ENCODE measurements at places on chromosomes 2 and 18. TPM values are rescaled to one million over a fixed set of nuclear protein-coding genes. Genes with fewer than 3 reads are reported as not detected.

DNA sequence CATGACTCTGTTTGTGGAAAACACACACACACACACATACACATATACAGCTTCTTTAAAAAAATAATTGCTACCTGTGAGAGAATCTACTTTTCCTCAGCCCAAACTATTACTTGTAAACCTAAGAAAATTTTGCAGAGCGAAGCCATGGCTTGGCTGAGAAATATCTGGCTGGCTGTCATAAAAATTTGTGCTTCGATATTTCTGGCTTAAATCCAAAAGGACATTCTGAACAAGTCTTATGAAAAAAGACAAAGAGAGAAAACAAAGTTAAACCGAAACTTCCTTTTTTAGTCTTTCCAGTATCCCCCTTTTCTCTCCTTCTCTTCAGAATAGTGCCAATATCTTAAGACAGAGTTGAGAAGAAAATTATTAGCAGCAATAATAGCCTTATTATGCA is 2048.0 kb downstream of the SUCLG1 start:
- H3K4me1 ChIP-seq: no peaks in the 10 kb centered on the region
- no peak overlapping the region for H3K4me3 ChIP-seq
- no peak for DNase-seq
- H3K27me3 ChIP-seq: no peaks in the 10 kb centered on the region
- H3K27ac ChIP-seq: no peak overlapping the region
- H3K36me3 ChIP-seq: no peaks in the 10 kb centered on the region

GRCh38 chr2:96163768-96164429 is 18.7 kb upstream of the DUSP2 start:
- peak overlapping the region; percentile 44 for H3K27ac ChIP-seq
- H3K4me1 ChIP-seq: no peaks in the 10 kb centered on the region
- H3K4me3 ChIP-seq: no peak overlapping the region
- no peaks in the 10 kb centered on the region for H3K36me3 ChIP-seq
- no peaks in the 10 kb centered on the region for H3K27me3 ChIP-seq

DNA sequence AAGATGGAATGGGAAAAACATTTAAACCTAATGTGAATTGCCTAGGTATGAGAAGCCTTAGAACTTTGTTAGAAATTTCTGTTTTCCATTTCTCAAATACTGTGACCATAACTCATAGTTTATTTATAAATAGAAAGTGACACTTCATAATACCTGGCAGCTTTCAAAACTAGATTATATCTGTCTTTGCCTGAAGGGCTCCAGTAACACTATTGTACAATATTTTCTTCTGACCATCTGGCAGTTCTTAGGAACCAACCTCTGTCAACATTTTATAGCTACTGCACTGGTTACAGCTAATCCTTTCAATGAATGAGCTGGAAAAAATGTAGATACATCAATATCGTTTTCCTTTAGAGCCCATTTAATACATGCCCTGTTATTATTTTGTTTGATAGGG is 237.4 kb downstream of the CAMKMT start:
- H3K27me3 ChIP-seq: no peaks in the 10 kb centered on the region
- no peak for DNase-seq
- H3K4me1 ChIP-seq: no peaks in the 10 kb centered on the region
- H3K27ac ChIP-seq: no peak overlapping the region
- no peak overlapping the region for H3K4me3 ChIP-seq

DNA sequence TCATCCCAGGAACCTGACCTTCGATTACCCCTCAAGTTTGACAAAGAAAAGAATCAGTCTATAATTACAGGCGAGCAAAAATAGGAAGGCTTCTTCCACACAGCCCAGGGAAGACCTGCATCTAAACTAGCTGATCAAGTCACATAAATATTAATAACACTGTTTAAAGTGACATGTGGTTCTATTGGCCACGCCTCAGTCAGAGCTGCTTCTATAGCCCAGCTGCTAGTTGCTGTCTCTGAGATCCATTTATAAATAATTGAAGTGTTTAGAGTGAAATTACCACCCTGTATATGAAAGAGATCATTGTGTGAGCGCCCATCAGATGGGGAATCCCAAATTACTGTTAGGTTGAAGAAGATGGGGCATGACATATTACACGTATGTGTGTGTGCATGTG is 426.0 kb downstream of the CDH2 start:
- no peaks in the 10 kb centered on the region for H3K4me1 ChIP-seq
- no peaks in the 10 kb centered on the region for H3K27me3 ChIP-seq
- no peak overlapping the region for H3K27ac ChIP-seq
- no peaks in the 10 kb centered on the region for H3K36me3 ChIP-seq
- H3K4me3 ChIP-seq: no peak overlapping the region

GRCh38 chr2:149765636-149766035 is 178.1 kb upstream of the MMADHC start:
- no peak overlapping the region for H3K27ac ChIP-seq
- no peak for DNase-seq
- no peaks in the 10 kb centered on the region for H3K36me3 ChIP-seq
- no peaks in the 10 kb centered on the region for H3K4me1 ChIP-seq
- H3K4me3 ChIP-seq: no peak overlapping the region

- no peaks in the 10 kb centered on the region for H3K27me3 ChIP-seq
- no peaks in the 10 kb centered on the region for H3K4me1 ChIP-seq
- H3K36me3 ChIP-seq: no peaks in the 10 kb centered on the region
- H3K4me3 ChIP-seq: no peak overlapping the region
- peak; percentile 25 for DNase-seq
Observed at GRCh38 chr18:80241919-80242777, 5.2 kb downstream of the PARD6G start.

The IL36G gene
- total RNA-seq: not detected

The CFAP65 gene
- 1.3 TPM for total RNA-seq

The SNTG2 gene
- 2.8 TPM for total RNA-seq

The SLC5A7 gene
- total RNA-seq: not detected

DNA sequence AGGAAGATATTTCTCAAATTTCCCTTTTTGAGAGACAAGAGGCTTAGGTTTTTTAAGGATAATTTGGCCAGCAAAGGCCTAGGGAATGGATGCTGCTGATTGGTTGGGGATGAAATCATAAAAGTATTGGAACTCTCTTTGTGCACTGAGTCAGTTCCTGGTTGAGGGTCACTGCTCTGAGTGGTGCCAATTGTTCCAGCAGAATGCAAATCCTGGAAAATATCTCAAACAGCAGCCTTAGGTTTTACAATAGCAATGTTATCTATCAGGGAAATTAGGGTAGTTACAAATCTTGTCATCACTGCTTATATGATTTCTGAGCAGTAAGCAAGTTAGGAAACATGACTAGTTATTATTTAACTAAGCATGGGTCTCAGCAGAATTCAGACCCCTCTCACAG is 96.2 kb downstream of the RAD51AP2 start:
- H3K36me3 ChIP-seq: no peaks in the 10 kb centered on the region
- H3K27me3 ChIP-seq: no peaks in the 10 kb centered on the region
- H3K4me3 ChIP-seq: no peak overlapping the region
- H3K4me1 ChIP-seq: no peaks in the 10 kb centered on the region
- no peak for DNase-seq
- H3K27ac ChIP-seq: no peak overlapping the region

- no peak overlapping the region for H3K4me3 ChIP-seq
- H3K4me1 ChIP-seq: no peaks in the 10 kb centered on the region
- no peak for DNase-seq
- H3K27ac ChIP-seq: no peak overlapping the region
- no peaks in the 10 kb centered on the region for H3K27me3 ChIP-seq
Observed at GRCh38 chr2:233919938-233920337, 2.8 kb downstream of the TRPM8 start.

DNA sequence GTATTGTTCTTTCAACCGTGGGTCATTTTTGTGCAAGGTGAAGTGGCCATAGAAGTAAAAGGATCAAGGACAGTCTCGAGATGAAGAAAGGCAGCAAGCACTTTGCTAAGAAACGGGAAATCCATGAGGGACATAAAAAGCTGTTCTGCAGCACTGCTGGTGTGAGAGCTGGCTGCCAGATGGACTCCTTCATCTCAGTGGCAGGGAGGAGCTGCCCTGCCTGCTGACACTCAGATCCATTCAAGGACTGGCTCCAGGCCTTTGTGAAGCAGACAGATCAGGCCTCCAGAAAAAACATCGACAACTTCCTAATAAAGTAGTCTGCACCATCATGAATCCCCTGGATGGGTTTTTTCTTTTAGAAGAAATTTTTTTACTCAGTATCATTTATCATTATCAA is 29.5 kb downstream of the RMC1 start:
- H3K4me1 ChIP-seq: no peaks in the 10 kb centered on the region
- peaks cover 93% of the 10 kb centered on the region for H3K36me3 ChIP-seq
- no peak for DNase-seq
- H3K4me3 ChIP-seq: no peak overlapping the region

The MPP4 gene
- 0.11 TPM for total RNA-seq

The RGPD4 gene
- total RNA-seq: 0.23 TPM

DNA sequence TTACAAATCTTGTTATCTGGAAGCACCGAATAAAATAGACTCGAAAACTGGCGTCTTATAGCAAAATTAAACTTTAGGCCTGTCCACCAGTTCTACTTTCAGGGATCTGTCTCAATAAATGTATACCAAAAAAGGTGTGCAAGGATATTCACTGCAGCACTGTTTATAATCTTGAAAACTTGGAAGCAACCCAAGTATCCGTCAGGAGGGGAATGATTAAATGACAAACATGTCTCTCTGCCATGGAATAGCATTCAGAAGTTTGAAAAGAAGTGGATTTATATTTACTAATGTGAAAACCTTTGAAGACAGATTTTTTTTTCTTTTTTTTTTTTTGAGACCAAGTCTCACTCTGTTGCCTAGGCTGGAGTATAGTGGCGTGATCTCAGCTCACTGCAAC is 32.3 kb upstream of the SATB2 start:
- H3K36me3 ChIP-seq: no peaks in the 10 kb centered on the region
- H3K4me1 ChIP-seq: no peaks in the 10 kb centered on the region
- no peak for DNase-seq
- H3K4me3 ChIP-seq: no peak overlapping the region
- H3K27ac ChIP-seq: no peak overlapping the region

The UGT1A10 gene
- total RNA-seq: 0.13 TPM

The MSTN gene
- total RNA-seq: not detected

- H3K27me3 ChIP-seq: no peaks in the 10 kb centered on the region
- no peaks in the 10 kb centered on the region for H3K4me1 ChIP-seq
- H3K36me3 ChIP-seq: no peaks in the 10 kb centered on the region
- peak; percentile 41 for DNase-seq
- no peak overlapping the region for H3K27ac ChIP-seq
Observed at GRCh38 chr2:28080911-28081310, 190.4 kb downstream of the BABAM2 start.

The GAD1 gene
- total RNA-seq: 20.8 TPM

DNA sequence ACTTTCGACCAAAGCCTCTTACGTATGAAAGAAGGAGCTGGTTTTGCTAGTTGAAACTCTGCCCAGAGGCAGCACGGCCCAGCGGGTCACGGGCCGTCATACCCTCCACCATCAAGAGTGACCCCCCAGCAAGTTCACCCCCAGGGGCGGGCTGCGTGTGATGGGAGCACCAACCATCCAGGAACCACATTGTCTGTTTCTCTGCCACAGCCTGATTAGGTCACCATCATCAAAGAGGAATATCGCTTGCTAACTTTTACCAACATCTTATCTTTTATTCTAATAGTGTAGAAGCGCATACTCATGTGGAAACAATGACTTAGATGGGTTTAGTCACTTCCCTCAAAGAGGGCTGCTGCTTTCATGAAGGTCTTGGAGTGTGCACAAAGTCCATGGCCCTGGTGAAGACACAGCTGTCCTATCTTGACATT is 116.6 kb upstream of the SMIM21 start:
- no peaks in the 10 kb centered on the region for H3K36me3 ChIP-seq
- no peaks in the 10 kb centered on the region for H3K27me3 ChIP-seq
- H3K4me3 ChIP-seq: no peak overlapping the region
- H3K4me1 ChIP-seq: no peaks in the 10 kb centered on the region

The GCA gene
- 27.5 TPM for total RNA-seq

The LONRF2 gene
- total RNA-seq: 0.84 TPM

- DNase-seq: no peak
- H3K4me3 ChIP-seq: no peak overlapping the region
Observed at GRCh38 chr2:238655974-238656722, 191.7 kb upstream of the TWIST2 start.

- no peak overlapping the region for H3K4me3 ChIP-seq
- H3K27ac ChIP-seq: no peak overlapping the region
- H3K27me3 ChIP-seq: peaks cover 14% of the 10 kb centered on the region
- no peaks in the 10 kb centered on the region for H3K4me1 ChIP-seq
- no peaks in the 10 kb centered on the region for H3K36me3 ChIP-seq
- no peak for DNase-seq
Observed at GRCh38 chr2:118291251-118291880, 203.1 kb downstream of the INSIG2 start.

- H3K27me3 ChIP-seq: no peaks in the 10 kb centered on the region
- H3K27ac ChIP-seq: no peak overlapping the region
- no peaks in the 10 kb centered on the region for H3K4me1 ChIP-seq
- H3K36me3 ChIP-seq: no peaks in the 10 kb centered on the region
- DNase-seq: no peak
Observed at GRCh38 chr18:70072678-70073077, 125.0 kb upstream of the CD226 start.

- no peaks in the 10 kb centered on the region for H3K27me3 ChIP-seq
- DNase-seq: no peak
- H3K4me1 ChIP-seq: no peaks in the 10 kb centered on the region
- no peaks in the 10 kb centered on the region for H3K36me3 ChIP-seq
- no peak overlapping the region for H3K27ac ChIP-seq
Observed at GRCh38 chr2:8518979-8519668, 162.7 kb upstream of the ID2 start.

The MOCOS gene
- total RNA-seq: 1.4 TPM

GRCh38 chr18:11339188-11339775 is 189.9 kb upstream of the PIEZO2 start:
- H3K36me3 ChIP-seq: no peaks in the 10 kb centered on the region
- no peak overlapping the region for H3K27ac ChIP-seq
- DNase-seq: no peak
- no peaks in the 10 kb centered on the region for H3K27me3 ChIP-seq
- no peaks in the 10 kb centered on the region for H3K4me1 ChIP-seq
- no peak overlapping the region for H3K4me3 ChIP-seq

The DYNAP gene
- total RNA-seq: not detected

The POTEC gene
- not detected for total RNA-seq

- H3K27me3 ChIP-seq: peaks cover 68% of the 10 kb centered on the region
- peak overlapping the region; percentile 56 for H3K4me3 ChIP-seq
- H3K27ac ChIP-seq: no peak overlapping the region
- H3K4me1 ChIP-seq: no peaks in the 10 kb centered on the region
- H3K36me3 ChIP-seq: no peaks in the 10 kb centered on the region
Observed at GRCh38 chr2:238162846-238163441, 4.2 kb downstream of the ERFE start.

- H3K36me3 ChIP-seq: no peaks in the 10 kb centered on the region
- H3K27me3 ChIP-seq: peaks cover 100% of the 10 kb centered on the region
Observed at GRCh38 chr2:176187899-176188773, at the start of gene HOXD1. HOXD1 (plus strand) TSS chr2:176188668; CDS start chr2:176188802, 134 bp downstream.

DNA sequence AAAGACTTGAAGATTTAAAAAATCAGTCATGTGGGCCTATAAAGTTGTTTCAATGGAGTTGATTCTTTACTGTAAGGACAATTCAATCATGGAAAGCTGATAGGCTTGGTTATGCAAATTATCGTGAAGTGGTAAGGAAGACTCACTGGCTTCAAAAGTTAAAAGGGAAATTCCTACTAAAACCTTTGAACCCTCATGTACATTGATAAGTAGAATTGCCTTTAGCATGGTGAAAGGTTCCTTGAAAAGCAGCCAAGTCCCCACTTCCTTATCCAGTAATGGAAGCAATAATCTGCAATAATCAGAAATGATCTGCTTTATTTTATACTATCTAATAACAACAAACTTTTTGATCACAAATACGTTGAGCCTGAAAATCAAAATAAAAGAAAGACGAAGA is 14.4 kb upstream of the CCL20 start:
- H3K4me3 ChIP-seq: no peak overlapping the region
- H3K36me3 ChIP-seq: no peaks in the 10 kb centered on the region
- no peaks in the 10 kb centered on the region for H3K4me1 ChIP-seq
- no peaks in the 10 kb centered on the region for H3K27me3 ChIP-seq

The CD302 gene
- total RNA-seq: 1.9 TPM

GRCh38 chr18:65659912-65660311 is 90.9 kb upstream of the CDH7 start:
- H3K36me3 ChIP-seq: no peaks in the 10 kb centered on the region
- no peak overlapping the region for H3K27ac ChIP-seq
- DNase-seq: no peak
